ENCODE measurements at places on chromosomes 1 and 21.

DNA sequence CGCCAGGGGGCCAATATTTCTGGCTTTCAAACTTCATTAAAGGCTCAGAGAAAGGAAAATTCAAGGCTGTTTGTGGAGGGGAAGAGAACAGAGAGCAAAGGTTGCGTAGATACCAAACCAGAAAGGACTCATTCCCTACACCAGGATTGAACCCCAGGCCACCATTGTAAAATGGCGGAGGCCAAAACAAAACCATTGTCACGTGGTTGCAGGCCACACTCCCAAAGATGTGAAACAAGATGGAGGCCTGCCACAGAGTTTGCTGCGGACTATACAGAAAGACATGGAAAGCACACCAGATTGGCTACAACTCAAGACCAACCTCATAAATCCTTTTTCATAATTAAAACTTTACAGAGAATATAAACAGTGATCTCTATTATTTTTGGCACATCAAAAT lies 116.5 kb downstream of the KCNK1 start:
- DNase-seq: no peak

GRCh38 chr1:8097077-8097799 lies 71.1 kb upstream of the ERRFI1 start:
- DNase-seq: no peak

DNA sequence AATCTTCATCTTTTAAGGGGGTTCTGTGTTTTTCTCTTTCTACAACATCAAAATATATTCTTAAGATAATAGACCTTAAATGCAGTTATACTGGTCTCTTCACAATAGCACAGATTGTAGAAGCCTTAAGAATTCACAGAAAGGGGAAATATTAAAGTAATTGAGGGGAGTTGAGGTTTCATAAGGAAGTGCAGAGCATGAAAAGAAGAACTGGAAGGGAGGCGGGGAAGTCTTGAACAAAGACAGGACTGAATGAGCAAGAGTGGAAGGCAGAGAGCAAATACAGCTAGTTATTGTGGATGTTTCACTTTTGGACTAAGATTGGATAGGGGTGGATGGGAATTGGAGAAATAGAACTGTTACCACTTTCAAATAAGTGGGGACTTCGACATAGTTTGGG lies 67.7 kb downstream of the PTGER3 start:
- DNase-seq: no peak

GRCh38 chr1:25232027-25232865 lies at the start of gene SYF2:
SYF2 (minus strand) TSS chr1:25232502; CDS start chr1:25232467, 35 bp downstream.
- DNase-seq: peak; percentile 92

DNA sequence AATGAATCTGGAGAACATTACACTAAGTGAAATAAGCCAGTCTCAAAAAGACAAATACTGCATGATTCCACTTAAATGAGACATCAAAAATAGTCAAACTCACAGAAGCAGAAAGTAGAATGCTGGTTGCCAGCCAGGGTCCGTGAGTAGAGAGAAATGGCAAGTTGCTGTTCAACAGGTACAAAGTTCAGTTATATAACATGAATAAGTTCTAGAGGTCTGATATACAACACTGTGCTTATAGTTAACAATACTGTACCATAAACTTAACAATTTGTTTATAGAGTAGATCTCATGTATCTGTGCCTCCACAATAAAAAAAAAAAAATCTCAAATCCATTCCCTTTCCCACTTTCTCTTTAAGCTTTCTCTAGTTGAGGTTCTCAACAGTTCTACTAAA lies 83.5 kb downstream of the DENND1B start:
- no peak for DNase-seq

DNA sequence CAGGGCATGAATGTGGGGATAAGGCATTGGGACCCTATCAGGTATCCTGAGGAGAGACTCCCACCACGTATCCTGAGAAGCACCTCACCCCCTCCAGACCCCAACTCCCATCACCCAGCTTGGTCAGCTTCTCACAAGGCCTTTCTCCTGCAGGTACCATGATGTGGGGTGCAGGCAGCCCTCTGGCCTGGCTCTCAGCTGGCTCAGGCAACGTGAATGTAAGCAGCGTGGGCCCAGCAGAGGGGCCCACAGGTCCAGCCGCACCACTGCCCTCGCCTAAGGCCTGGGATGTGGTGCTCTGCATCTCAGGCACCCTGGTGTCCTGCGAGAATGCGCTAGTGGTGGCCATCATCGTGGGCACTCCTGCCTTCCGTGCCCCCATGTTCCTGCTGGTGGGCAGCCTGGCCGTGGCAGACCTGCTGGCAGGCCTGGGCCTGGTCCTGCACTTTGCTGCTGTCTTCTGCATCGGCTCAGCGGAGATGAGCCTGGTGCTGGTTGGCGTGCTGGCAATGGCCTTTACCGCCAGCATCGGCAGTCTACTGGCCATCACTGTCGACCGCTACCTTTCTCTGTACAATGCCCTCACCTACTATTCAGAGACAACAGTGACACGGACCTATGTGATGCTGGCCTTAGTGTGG lies 1.3 kb downstream of the GPR3 start:
- no peak for DNase-seq

GRCh38 chr1:30745156-30745833 lies 12.3 kb downstream of the LAPTM5 start:
- DNase-seq: no peak

DNA sequence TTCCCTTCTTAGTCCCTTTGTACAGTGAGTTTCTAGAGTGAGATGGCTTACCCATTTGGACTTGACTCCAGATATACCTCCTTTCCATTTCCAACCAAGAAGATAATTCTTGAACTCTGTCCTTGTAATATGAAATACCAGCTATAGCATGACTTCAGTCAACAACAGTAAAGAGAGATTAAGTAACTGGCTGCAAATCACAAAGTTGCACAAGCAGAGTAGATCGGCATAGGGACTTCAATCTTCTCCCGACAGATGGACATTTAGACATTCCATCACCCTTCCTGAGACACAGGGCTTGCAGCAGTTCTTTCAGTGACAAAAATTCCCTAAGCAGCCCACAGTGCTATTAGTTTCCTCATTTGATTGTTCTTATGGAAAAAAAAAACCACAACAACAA lies 44.6 kb downstream of the JAK1 start:
- DNase-seq: no peak

GRCh38 chr1:29213055-29213454 lies 17.7 kb downstream of the MECR start:
- DNase-seq: no peak

- no peak for DNase-seq
Observed at GRCh38 chr1:44784094-44785028, 3.6 kb downstream of the BEST4 start.

DNA sequence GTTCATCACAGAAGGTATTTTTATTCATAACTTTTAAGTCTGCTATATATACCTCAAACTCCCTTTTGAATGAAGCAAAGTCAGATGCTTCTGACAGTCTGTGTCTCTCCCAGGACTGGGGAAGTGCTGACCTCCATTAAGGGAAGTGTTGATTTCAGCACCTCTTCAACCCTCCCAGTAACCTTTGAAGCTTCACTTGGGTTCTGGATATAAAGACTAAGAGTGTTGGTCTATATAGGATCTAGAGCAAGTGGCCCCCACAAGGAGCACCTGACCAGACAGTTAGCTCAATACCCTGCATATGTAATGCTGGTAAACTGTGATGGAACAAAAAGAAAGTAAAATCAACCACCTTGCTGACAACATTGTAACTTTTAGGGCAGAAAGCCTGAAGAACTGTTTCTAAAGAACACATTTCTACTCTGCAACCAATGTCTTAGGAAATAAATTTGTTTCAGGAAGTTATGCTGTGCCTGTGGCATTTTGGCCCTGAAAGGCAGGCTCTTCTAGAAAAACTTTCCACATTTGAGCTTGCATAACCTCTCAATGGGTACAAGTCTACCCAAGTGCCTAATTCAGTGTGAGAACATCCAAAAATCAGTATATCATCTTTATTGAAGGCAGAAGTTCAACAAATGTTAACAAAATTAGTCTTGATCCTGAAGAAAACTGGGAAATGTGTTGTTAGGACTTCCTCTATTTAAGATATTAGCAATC lies 865 bp upstream of the PTPN22 start:
- DNase-seq: no peak

Data from NCI-H1694 (cell line).